Fibroblast of skin of right biceps (primary cell): ENCODE measurements at places on chromosomes 7 and 10.

DNA sequence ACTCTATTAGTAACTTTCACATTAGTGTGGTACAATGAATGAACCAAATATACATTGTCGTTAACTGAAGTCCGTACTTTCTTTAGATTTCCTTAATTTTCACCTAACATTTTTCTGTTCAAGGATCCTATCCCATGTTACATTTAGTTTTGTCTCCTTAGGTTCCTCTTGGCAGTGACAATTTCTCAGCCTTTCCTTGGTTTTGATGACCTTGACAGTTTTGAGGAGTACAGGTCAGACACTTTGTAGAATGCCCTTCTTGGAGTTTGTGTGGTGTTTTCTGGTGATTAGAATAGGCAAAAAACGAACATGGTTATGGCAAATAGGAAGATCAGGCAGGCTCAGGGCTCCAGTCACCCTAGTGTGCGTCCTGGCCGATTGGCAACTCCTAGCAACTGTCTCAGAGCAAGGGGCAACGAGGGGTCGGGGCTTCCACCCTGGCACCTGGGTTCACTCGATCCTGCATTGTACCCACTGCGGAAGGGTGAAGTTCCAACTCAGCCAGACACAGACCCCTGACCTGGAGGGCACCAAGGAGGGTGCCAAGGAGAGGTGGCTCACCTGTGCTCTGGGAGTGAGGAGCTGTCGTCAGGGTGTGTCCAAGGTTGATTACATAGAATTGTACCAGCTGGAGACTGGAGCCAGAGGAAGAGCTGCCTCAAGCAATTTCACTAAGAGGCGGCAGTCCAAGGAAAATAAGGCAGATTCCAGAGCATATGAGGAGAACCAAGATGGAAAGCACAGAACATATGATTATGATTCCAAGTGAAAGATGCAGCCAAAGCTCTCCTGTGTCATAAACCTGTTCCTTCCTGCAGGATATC, 37.5 kb downstream of the PAPSS2 start:
- no peak for DNase-seq

DNA sequence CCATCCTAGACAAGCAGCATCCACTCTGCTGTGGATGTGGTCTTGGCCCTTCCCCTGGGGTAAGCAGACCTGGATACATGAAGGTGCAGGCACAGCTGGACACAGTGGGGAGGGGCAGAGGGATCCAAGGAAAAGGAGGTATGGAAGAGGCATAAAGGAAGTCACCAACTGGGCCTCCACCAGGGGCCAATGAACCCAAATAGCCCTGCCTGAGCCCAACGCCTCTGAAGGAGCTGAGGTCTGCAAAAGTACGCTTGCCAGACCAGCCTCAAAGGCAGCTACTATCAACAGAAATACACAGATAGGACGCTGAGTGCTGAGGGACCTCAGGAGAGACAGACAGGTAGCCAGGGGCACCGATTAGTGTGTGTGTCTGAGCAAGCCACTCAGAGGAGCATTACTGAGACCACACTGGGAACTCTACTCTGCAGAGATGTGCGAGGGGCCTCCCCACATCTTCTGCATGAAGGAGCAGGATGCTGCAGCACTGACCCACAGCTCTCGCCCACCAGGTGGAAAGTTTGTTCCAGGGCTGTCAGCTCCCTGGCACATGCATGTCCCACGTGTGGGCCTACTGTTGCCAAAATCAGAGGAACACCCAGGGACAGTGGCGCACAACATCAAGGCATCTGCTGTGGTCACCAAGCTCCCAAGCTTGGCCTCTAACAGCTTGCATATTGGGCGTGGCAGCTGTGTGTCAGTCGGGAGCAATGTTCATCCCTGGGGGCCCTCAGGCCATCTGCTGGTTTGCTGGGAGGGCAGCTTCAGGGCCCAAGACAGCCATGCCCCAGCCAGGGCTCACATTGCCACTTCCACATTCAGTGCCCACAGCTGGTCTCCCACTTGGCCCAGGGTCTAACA, 40.0 kb downstream of the MKI67 start:
- DNase-seq, result no peak

- peak; percentile 35 for DNase-seq
Observed at GRCh38 chr10:63374991-63375390, 90.8 kb downstream of the JMJD1C start.

DNA sequence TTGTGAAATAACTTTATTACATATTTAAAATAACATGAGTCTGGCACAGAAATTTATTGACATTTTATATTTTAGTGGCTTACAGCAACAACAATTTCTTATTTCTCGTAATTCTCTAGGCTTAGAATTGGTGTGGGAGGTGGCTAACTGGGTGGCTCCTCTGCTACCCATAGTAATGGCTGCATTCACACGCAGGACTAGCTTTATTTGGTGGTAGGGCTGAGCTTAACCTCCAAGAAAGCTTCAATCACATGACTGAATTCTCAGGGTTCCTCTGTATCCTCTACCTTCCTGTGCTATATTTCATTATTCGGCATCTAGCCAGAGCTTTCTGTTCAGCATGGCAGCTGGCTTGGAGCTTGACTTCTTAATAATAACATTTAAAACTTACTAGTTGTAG, 138.8 kb downstream of the ZWINT start:
- DNase-seq, result no peak

GRCh38 chr7:3243256-3243655, 57.8 kb upstream of the SDK1 start:
- no peak for DNase-seq

- no peak for DNase-seq
Observed at GRCh38 chr10:97977673-97978072, 52.7 kb downstream of the CRTAC1 start.

DNA sequence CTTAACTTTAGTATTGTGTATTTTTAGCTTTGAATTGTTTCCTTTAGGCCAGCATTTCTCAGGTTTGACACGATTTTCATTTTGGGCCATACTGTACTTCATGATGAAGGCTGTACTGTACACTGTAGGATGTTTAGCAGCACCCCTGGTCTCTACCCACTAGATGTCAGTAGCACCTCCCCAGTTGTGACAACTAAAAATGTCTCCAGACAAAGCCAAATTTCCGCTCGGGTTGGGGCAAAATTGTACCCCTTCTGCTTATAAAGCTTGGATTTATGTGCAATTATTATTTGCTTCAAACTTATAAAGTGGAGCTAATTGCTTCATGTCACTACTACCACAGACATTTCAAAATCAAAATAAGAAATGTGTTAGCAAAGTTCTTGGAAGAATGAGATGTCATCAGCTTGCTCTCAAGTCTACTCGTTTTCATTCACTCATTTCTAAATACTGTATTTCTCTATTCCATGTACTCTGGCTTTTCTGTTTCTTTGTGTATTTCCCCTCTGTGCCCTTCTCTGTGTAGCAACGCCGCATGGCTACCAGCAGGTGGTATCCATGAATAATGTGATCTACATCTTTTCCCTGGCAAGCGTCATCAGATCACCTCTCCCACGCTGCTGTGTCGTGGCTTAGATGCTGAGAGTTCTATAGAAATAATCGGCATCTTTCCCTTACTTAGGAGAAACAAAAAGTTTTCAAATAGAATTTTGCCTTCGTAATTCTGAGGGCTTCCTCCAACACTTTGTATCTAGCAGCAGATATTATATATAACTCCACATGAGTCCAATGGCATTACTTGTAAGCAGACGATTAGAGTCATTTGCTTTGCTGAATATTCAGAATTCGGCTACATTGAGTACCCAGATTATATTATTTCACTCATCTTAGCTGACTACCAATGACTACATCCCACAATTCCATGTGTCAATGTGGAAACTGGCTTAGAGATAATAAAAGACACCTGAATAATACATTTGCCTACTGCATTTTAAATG, 47.8 kb upstream of the CALCR start:
- peak; percentile 38 for DNase-seq

- no peak for DNase-seq
Observed at GRCh38 chr7:121079425-121080169, 91.1 kb downstream of the CPED1 start.

DNA sequence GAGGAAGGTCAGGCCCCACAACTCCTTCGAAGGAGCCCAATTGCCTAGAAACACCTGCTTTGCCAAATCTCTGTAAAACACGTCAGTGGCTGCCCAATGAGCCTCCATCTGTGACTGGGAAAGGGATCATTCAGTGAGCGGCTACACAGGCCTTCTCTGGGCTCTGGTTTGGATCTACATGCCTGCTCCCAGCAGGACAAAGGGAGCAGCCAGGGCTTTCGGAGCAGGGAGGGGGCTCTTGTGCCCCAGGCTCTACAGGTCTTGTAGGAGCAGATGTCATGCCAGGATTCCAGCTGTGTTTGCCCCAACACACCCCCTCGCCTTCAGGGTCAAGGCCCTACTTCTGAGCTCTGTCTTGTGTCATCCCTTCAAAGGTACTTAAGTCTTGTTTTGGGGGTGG, 73.5 kb downstream of the CLEC2L start:
- no peak for DNase-seq

DNA sequence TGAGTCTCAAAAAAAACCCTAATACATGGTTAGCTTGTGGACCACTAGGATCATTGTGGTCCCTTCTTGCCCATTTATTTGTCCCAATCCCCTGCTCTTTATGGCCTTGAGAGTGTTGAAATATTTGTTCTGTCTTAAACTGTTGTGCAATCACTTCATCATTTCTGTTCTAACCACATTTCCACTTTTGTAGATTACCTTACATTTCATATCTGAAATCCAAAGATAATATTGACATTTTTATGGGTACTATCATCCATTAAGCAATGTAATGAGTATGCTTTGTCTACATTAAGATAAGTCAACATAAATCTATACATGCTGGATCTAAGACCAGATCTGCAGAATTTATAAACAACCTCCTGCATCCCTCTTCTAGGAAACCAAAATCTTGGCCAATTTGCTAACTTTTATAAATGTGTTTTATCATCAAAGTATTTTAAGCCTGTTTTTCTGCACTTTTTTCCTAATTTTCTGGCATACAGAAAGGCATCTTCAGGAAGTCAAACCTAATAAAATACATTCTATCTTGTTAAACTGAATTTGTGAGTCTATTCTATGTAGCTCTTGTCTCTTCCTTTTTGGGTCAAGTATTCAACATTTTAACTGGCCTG, 359.4 kb upstream of the CELF2 start:
- peak; percentile 59 for DNase-seq

DNA sequence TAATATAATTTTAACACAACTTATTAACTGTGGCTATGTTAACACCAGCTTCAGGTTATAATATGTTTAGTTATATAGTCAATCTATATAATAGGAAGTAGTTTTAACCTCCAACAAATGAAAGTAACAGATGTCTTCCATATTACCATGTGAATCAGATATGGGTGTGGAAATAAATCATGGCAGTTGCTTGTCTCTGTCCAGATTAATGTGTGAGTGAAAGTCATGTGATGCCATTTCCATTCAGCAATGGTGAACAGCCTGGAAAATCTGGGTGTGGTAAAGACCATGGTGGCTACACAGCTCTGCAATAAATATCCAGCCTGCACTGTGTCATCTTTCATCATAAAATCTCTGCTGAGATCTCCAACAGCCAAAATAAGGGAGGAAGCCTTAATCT, 27.8 kb downstream of the HEPACAM2 start:
- DNase-seq, result no peak
